ENCODE measurements at places on chromosomes 13 and 19. TPM values are rescaled to one million over a fixed set of nuclear protein-coding genes. Genes with fewer than 3 reads are reported as not detected.

GRCh38 chr19:28694812-28695211 lies 518.1 kb downstream of the UQCRFS1 start:
- no peaks in the 10 kb centered on the region for H3K27me3 ChIP-seq
- H3K27ac ChIP-seq, result no peak overlapping the region
- DNase-seq, result no peak
- no peaks in the 10 kb centered on the region for H3K36me3 ChIP-seq
- no peak overlapping the region for H3K4me3 ChIP-seq

GRCh38 chr19:958967-959855 lies 24.9 kb upstream of the WDR18 start:
- DNase-seq, result no peak
- no peaks in the 10 kb centered on the region for H3K27me3 ChIP-seq
- no peak overlapping the region for H3K4me3 ChIP-seq
- H3K36me3 ChIP-seq, result no peaks in the 10 kb centered on the region
- H3K4me1 ChIP-seq, result no peaks in the 10 kb centered on the region

SIGLEC5 gene
- not detected for total RNA-seq

DNA sequence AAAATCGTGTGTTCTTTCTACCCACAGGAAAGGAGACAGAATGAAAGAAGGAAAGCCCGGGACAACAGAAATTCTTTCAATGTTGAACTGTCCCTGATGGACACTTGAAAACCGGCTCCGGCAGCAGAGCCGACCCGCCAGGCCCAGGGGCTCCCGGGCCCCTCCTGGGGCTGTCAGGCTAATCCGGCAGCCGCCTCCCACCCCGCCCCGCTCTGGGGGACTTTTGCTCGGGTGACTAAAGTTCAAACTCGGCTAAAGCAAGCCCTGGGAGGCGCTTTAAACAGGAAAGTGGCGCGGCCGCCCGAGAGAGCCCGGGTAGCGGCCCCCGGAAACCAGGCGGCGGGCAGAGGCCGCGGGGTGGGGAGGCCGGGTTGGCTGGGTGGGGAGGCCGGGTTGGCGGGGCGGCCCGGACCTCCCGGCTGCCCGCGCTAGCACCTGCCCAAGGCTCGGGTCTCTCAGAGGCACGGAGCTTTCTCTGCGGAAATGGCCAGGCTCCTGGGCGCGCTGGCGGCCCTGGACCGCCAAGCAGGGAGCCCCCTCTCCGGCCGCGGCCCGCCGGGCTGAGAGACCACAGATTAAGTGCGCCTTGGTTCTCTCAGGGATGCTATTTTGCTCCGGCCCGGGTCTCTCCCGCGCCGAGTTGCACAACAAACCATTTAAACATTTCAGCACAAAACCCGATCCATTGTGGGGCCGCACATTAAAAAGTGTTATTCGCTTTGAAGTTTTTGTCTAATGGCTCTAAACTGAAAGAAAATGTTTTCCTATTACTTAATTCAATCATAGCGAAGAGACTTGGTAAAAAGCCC lies 2.6 kb upstream of the GSX1 start:
- peak overlapping the region; percentile 47 for H3K4me3 ChIP-seq
- no peaks in the 10 kb centered on the region for H3K36me3 ChIP-seq
- H3K4me1 ChIP-seq, result peaks cover 46% of the 10 kb centered on the region
- H3K27ac ChIP-seq, result no peak overlapping the region
- DNase-seq, result no peak
- H3K27me3 ChIP-seq, result peaks cover 18% of the 10 kb centered on the region

DNA sequence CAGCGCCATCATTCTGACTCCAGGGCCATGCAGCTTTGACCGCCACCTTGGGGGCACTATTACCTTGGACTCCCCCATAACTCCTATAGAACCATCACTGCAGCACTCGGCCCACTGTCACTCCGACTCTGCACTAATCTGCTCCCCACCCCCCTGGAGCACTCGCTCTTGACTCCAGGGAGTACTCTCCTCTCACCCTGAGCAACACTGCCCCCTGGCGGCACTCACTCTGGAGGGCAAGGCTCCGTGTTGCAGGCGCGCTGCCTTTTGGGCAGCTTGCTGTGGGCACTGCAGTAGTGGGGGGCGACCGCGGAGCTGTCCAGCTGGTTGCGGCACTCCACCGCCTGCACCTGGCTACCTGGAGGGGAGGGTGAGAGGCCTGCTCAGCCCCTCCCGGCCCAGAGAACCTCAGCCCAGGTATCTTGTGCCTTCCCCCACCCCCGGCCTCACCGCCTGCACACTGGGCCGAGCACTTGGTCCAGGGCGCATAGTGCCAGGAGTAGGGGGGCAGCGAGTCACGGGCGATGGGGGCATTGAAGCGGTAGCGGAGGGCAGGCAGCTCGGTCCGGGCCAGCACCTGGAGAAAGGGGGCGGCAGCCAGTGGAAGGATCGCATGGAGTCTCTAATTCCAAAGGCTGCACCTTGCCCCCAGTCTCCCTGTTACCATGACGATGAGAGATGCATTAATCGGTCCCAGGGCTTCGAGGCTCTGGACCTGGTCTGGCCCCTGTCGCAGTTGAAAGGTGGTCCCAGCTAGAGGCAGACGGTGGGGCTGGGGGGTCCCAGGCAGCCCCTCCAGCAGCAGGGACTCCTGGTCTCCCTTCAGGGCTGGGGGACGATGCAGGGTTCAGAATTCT lies 8.9 kb upstream of the MYO1F start:
- no peak overlapping the region for H3K4me3 ChIP-seq

GRCh38 chr13:81326913-81327312 lies 986.0 kb upstream of the SPRY2 start:
- no peaks in the 10 kb centered on the region for H3K27me3 ChIP-seq
- H3K4me1 ChIP-seq, result no peaks in the 10 kb centered on the region
- no peak overlapping the region for H3K27ac ChIP-seq
- H3K36me3 ChIP-seq, result no peaks in the 10 kb centered on the region

U2AF1L4 gene
- total RNA-seq, result 42.6 TPM

DNA sequence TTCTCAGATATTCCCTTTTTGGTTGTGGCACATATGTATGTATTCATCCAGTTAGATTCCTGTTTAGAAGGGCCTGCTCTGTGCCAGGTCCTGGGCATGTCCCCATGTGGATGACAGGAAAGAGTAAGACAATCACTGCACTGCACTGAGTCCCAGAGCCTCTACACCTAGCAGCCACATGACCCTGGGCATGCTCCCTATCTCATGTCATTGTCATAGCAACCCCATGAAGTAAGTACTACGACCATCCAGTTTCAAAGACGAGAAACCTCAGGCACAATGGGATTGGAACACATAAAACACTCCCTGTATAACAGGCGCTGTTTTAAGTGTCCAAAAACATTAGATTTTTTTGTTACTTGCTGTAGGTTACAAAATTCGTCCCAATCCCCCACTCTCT lies 594.4 kb downstream of the UQCRFS1 start:
- no peaks in the 10 kb centered on the region for H3K36me3 ChIP-seq
- H3K27ac ChIP-seq, result no peak overlapping the region
- H3K4me1 ChIP-seq, result no peaks in the 10 kb centered on the region

PALM gene
- 14.4 TPM for total RNA-seq

DNA sequence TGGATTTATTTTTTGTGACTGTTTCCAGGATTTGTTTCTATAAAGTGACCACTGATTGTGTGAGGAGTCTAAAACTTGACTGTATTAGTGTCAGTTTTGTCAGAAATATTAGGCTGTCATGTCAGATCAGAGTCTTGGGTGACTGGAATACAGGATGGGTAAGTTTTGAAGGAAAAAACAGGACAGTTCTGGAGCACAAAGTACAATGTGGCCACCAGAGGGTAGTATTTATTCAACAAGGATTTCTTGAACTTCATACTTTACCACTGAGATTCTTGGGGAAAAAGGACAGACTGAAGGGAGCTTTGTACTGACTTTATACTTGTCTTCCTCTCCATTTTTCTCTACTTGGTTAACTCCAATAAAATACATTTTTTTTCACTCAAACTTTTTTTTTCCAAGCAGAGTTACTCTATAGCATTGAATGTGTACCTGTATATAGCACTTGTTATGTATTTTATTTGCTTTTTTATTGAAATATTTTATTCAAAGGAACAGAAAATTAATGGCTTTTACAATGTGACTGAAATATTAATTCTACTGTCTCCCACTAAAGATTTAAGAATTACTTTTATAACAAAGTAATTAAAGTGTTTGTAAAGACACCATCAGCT lies 51.1 kb downstream of the LMO7 start:
- no peak for DNase-seq
- no peaks in the 10 kb centered on the region for H3K4me1 ChIP-seq
- H3K27me3 ChIP-seq, result no peaks in the 10 kb centered on the region
- H3K36me3 ChIP-seq, result no peaks in the 10 kb centered on the region
- H3K4me3 ChIP-seq, result no peak overlapping the region
- no peak overlapping the region for H3K27ac ChIP-seq

ANGPTL8 gene
- not detected for total RNA-seq

DNA sequence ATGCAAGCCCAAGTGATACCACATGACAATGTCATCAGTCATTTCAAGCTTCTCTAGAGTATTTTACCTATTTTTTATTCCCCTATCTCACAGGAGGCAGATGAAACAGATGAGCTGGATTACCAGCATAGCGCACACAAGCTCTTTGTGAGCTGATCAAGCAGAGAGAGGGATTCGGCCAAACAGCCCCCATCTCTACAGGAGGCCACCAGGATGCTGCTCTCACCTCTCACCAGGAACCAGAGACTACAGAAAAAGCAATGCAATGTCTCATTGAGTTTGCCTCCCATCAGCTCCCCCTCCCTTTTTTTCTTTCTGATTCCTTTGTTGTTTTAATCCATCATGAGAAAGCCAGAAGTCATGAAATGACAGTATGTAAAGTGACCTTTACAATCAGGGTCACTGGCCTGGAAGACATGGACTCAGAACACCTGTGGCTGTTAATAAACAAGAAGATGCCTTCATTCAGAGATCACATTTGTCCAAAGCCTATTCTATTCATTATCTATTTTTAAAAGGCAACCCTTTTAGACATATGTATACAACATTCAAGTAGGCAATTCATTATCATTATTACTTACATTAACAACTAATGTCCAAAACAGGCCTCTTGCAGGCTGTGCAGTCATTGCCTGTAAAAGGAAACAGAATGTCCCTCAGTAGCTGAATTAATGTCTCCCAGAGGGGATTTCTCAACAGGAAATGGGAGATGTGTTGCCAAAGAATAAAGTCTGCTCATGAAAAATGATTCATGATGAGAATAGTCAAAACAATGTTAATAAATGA lies 656.6 kb downstream of the TBC1D4 start:
- H3K4me3 ChIP-seq, result no peak overlapping the region
- no peaks in the 10 kb centered on the region for H3K4me1 ChIP-seq
- no peaks in the 10 kb centered on the region for H3K27me3 ChIP-seq
- no peaks in the 10 kb centered on the region for H3K36me3 ChIP-seq
- DNase-seq, result no peak
- H3K27ac ChIP-seq, result no peak overlapping the region

KIRREL2 gene
- not detected for total RNA-seq

DNA sequence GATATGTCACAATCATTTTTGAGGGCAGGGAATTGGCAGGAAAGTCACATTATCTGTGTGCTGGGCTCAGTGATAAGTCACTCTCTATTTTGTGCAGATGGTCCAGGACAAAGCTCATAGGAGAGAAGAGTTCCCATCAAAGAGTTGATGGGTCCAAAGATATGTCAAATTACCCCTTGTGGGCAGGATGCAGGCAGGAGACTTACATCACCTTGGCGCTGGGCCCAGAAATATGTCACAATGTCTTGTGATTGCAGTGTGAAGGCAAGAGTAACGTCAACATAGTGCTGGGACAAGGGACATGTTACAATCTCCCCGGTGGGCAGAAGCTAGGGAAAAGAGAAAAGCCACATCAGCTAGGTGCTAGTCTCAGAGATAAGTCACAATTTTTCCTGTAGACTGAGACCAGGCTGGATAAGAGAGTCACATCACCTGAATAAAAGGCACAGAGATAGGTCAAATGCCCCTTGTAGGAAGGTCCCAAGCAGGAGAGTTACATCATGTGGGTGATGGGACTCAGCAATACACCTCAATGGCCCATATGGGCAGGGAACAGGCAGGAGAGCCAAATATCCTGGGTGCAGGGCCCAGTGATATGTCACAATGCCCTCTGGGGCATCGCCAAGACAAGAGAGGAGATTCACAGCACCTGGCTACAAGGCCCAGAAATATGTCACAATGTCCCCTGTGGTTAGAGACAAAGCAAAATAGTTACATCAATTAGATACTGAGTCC lies 47.9 kb downstream of the ZNF99 start:
- no peak overlapping the region for H3K27ac ChIP-seq
- no peaks in the 10 kb centered on the region for H3K36me3 ChIP-seq
- H3K27me3 ChIP-seq, result no peaks in the 10 kb centered on the region

LILRB2 gene
- total RNA-seq, result 11.1 TPM

DNA sequence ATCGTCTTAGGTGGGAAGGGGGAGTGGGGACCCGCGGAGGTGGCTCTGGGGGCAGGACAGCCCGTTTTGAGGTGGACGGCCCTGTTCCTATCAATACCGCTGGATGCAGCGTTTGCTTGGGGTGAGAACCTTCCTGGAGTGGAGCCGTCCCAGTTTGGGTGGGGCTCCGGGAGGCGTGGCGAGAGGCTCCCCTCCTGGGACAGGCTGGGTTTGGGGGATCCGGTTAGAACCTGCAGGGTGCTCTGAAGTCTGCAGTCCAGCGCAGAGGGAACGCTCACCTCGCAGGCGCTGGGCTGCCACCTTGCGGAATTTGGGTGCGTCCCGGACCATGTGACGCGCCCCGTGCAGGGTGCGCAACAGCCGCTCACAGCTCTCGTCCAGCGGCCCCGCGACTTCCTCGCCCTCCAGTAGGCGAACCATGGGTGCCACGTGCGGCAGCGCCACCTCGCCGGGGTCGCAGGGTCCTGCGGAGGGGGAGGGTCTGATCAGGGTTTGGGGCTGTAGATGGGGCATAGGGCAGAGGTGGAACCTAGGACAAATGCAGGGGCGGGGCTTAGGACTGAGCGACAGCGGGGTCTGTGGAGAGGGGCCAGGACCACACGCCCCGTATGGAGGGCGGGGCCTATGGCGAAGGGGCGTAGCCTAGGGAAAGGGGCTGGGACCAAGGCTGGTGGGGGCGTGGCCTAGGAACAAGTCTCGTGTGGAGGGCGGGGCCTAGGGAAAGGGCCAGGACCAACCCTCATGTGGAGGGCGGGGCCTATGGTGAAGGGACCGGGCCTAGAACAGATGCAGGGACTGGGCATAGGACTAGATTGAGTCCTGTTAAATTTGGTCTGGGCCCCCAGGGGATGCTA lies 13.8 kb downstream of the SH2D3A start:
- H3K4me3 ChIP-seq, result peak overlapping the region; percentile 68
- peak overlapping the region; percentile 34 for H3K27ac ChIP-seq
- no peak for DNase-seq
- no peaks in the 10 kb centered on the region for H3K27me3 ChIP-seq
- peaks cover 4% of the 10 kb centered on the region for H3K4me1 ChIP-seq

OR7C1 gene
- not detected for total RNA-seq

Measured in thoracic aorta (tissue), 2 donors.